ENCODE measurements at places on chromosomes 6 and 20. TPM values are rescaled to one million over a fixed set of nuclear protein-coding genes. Genes with fewer than 3 reads are reported as not detected.

The ELOVL5 gene
- 91.0 TPM for total RNA-seq

The GJA1 gene
- 3.7 TPM for total RNA-seq

The MEI4 gene
- not detected for total RNA-seq

The GJA10 gene
- not detected for total RNA-seq

The MUC22 gene
- total RNA-seq: not detected

- DNase-seq: no peak
These were observed 27.6 kb upstream of the PI16 start for GRCh38 chr6:36926708-36927513.

- DNase-seq: no peak
These were observed 10.4 kb downstream of the CEP57L1 start for GRCh38 chr6:109105681-109106080.

GRCh38 chr6:138868181-138868580 lies 72.3 kb downstream of the ECT2L start:
- no peak for DNase-seq

DNA sequence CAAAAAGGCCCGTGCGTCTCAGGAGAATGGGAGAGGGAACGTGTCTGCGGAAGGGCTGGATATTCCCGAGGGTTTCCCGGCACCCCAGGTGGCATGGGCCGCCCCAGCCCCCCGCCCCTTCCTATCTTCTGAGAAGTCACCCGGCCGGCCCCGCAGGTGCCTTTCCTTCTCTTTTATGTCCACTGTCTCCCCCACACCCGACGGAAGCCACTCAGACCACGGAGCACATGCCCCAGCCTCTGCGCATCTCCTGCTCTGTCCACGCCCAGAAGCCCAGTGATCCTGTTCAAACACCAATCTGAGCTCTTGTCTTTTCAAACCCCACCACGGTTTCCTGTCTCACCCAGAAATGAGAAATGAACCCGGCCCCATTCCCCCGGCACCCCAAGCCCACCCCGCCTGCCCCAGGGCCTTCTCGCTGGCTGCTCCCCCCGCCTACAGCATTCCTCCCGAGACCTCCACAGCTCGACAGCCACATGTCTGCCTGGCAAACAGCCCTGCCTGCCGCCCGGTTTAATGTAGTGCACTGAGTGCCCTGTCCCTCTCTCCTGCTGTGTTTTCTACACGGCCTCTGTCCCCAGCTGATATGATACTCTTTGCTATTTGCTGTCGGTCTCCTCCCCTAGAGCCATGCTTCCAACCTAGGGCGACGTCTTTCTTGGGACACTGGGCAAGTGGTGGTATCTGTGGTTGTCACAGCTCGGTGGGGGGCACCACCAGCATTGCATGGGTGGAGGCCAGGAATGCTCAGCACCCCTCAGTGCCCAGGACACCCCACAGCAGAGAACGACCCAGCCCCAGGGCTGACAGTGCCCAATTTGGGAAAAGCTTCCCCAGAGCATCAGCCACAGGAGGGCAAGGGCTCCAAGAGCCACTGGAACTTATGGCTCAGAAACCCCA lies 182.7 kb downstream of the TAF4 start:
- no peak for DNase-seq

DNA sequence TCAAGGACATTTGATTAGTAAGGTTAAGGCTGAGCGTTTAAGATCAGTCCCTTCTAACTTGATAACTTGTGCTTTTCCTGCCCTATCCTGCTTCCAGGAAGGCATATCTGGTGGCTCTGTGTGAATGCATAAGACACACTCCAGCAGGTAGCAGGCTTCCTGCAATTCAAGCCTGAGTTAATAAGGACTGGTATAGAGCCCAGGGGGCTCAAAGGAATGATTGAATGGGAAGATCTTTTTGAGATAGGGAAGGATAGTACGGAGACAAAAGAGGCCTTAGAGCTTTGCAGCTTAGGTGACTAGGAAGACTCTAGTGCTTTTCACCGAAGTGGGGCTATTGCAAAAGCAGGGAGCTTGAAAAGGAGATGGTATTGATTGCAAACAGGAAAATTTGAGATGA lies 307.1 kb downstream of the GRIK2 start:
- DNase-seq: no peak

DNA sequence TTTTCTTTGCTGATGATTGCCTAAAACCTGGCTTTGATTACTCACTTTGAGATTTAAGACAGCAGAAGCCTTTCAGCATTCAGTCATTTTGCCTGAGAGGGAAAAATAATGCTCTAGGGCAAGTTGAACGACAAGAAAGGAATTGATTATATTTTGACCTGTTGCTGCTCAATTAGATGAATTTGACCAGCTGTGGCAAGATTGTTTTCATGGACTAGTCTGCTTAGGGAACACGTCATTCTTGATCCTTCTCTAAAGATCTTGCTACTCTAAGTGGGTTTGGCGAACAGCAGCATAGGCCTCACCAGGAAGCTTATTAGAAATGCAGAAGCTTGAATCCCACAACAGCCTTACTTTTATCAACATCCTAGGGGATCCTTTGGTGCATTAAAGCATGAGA lies 59.7 kb upstream of the PHACTR1 start:
- no peak for DNase-seq

DNA sequence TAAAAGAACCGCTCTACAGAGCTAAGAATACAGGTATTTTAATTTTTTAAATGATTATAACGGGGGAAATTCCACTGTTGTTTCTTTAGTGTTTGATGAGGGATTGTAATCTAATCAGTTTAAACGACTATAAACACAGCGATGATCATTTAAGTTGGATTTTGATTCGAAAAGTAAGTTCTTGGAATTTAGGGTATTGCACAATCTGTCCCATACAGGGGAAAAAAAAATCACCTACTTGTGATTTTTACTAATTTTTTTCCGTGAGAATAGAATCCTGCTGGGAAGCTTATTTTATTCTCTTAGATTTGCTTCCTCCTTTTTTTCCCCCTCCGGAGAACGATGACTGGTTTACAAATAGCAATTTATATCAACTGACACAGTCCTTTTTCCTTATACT lies 108.0 kb downstream of the LAMA2 start:
- DNase-seq: no peak

DNA sequence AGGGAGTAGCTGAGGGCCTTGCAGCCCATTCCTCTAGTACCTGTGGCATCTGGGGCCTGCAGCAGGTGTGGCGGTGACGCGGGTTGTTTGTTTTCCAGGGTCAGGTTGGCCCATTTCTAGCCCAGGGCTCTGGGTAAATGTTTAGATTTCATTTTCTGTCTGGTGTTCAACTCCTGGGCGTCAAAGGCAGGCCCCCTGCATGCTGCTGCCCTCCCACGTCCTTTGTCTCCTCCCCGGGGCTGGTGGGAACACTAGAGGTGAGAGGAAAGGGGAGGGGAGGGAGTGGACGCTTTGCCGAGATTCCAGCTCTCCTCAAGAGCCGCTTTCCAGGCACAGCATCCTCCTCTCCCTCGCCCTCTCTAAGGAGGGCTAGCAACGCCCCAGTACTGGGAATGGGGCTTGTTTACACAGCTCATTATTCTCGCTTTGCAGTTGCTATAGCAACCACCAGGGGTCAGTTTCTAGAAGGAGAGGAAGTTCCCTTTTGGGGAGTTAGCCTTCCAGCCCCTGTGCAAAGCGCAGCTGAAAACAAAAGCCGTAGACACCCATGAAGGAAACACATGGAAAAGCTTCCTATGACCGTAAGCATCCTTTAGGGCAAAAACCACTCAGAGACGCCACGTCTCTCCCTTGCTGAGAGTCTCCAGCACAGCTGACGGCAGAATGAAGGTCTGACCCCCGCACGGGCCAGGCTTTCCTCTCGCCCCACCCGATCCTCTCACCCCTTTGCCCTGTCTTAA lies 170.6 kb downstream of the LY86 start:
- no peak for DNase-seq

GRCh38 chr6:47376930-47377329 lies 67.2 kb upstream of the TNFRSF21 start:
- no peak for DNase-seq

Data from spleen (tissue), 13 donors.